ENCODE measurements at places on chromosomes 6 and 20.

DNA sequence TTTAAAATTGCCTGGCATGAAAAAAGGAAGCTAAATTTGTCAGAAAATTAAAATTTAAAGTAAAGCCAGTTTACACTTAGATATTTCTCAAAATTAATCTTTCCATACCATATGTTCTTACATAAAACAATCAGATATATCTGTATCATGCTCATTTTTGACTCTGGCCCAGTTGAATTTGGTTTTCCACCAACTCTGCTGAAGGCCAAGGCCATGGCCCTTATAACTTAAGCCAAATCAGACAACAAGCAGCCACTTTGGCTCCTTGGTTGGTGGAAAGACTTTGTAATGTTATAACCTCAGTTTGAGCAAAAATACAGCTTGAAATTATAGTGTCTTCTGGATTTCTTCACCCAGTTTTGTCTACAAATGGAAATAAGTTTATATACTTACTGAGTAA is 97.3 kb downstream of the CENPW start:
- no peak for DNase-seq

DNA sequence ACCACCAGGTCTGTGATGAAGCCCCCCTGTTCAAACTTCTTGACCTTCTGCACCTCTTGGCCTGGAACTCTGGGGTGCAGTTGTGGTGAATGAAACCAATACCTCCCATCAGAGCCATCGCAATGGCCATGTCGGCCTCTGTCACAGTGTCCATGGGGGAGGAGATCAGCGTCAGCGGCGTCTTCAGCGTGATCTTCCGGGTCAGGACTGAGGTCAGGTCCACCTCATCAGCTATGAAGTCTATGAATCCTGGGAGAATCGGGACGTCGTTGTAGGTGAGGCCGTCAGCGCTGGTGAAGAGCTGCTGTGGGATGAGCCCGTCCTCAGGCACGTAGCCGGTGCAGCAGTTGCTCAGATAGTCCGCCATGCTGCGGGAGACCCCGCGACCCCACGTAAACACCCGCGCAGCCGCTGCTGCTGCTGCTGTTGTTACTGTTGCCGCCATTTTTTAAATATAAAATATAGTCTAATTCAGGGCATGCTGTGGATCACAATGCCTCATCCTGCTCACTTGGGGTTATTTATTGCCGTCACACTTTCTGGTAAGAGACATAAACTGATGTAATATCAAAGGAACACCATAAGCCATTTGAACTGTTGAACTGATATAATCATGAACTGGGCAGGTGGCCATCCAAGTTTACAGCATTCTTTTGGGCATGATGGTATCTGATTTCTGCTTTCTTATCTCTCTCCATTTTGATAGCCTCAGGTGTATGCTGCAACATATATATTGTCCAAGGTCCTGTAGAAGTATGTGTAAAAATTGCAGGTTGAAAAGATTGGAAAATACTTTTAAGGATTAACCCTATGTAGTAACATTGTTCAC is 18.7 kb upstream of the RNF144B start:
- DNase-seq = no peak

- no peak for DNase-seq
Measured at GRCh38 chr20:2899243-2899642, 26.0 kb downstream of the PTPRA start.

DNA sequence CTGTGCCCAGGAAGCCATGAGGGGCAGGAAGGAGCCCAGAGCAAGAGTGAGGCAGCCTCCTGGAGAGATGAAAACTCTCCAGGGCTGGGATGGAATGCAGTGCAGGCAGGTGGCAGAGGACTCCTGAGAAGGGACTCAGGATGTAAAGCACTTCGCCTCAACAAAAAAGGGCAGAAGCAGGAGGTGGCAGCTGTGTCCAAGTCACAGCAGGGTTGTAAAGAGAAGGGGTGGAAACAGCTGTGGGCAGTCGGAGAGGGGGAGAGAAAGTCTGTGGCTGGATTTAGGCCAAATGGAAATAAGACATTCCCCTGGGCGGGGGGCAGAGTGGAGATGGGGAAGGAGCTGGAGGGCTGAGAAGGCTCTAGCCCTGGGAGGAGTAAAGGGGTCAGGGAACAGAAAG is 34.9 kb downstream of the CYP21A2 start:
- DNase-seq = no peak

GRCh38 chr20:36908603-36909002 is 32.7 kb downstream of the TLDC2 start:
- peak; percentile 25 for DNase-seq

DNA sequence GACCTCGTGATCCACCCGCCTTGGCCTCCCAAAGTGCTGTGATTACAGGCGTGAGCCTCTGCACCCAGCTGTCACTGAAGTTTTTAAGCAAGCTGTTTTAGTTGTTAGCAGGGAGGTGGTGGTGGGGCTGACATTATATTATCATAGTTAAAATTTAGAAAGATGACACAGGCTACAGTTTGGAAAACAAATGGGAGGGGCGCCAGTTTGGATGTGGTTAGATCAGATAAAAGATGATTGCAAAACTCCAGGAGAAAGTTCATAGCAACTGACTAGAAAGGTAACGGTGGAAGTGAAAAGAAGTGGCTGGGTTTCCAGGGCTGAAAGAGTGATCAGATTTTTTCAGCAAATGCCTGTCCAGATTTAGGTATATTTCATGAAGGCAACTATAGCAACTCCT is 311.9 kb upstream of the CITED2 start:
- DNase-seq = peak; percentile 23

DNA sequence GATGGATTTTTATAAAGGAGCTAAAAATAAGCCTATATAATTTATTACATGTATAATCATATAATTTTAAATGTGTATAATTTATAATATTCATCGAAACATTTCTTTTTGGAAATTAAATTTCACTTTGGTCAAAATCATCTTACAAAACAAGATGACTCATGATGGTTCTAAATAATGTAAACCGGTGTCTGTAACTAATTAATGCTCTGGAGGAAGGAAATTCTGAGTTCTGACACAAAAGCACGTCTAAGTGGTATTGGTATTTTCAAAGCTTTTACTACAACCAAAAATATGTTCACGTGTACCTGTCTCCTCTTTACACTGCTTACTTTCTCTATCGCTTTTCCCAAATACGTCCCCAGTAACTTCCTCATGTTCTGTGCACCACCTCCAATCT is 134.1 kb downstream of the MTHFD1L start:
- DNase-seq = peak; percentile 23

DNA sequence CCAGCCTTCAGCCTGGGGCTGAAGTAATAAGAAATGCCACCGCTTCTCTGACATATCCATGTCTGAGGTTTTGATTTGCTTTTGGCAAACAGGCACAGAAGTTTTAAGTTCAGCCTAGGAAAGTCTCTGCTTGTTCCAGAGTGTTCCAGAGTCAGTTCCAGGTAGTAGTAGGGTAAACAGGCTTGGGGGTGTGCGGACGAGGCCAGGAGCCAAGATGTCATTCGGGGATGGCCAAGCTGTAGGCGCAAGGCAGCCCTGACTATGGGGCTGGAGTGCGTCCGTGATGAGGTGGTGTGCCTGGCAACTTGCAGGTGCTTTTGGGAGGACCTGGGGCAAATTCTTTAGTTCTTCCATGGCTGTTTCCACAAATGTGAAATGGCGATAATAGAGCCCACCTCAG is 60.3 kb downstream of the IRF4 start:
- DNase-seq = no peak

- DNase-seq = peak; percentile 84
Measured at GRCh38 chr6:73388800-73389512, 5.7 kb upstream of the DDX43 start.

DNA sequence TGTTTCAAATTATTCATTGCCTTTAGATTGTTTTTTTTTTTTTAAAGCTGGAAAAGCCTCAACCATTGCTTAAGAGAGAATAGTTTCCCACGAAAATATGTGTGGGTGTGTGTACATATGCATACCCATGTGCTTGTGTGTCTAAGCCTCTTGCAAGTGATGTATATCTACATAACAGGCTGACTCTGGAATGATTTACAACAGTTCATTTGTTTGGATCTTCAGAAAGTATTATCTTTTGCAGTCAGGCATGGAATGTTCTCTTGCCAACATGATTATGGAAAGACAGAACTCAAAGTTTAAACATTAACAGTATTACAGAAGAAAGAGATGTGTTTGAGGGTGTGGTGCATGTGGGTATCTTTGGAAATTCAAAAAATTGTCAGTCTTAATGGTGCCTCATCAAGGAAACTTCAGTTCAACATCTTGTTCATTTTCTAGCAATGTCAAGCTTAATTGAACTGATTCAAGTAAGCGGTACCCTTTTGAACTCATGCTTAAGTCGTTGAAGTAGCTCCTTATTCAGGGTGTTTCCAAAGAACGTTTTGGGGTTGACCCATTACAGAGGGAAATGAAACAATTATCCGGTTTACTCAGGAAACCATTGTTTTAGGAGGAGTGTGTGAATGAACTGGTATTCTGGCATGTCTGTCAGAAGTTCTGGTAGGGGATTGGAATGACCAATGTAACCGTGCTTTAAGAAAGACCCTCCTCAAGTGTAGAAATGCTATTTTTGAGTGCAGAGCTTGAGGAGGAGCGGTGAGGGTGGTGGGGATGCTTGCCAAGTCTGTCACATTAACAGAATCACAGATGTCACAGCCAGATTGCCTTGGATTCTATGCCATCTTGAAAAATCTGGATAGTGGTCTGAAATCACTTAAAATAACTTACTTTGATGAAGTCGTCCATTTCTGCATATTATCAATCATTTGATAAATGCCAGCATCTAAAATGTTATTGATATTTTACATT is 60.3 kb downstream of the ADGRG6 start:
- DNase-seq = peak; percentile 36

GRCh38 chr6:48881551-48881950 is 581.5 kb downstream of the MMUT start:
- DNase-seq = no peak

- peak; percentile 59 for DNase-seq
Measured at GRCh38 chr6:148250975-148251685, 91.5 kb upstream of the SASH1 start.

DNA sequence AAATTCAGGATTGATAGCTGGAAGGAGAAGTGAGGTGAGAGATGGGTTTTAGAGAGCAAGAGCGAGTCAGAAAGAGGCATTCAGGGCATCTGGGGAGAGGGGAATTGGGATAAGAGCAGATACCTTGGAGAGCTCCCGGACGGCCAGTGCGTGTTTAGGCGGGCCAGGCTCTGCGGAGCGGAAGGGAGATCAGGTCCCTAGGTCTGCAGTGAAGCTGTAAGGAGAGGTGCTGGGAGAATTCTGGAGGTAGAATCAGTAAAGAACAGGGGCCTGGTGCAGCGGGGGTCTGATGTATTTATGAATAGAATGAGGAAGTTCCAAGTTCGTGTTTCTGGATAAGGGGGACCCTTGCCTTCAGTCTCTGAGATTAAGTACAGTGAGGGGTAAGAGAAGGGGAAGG is 47.4 kb upstream of the FAM83D start:
- DNase-seq = peak; percentile 51

DNA sequence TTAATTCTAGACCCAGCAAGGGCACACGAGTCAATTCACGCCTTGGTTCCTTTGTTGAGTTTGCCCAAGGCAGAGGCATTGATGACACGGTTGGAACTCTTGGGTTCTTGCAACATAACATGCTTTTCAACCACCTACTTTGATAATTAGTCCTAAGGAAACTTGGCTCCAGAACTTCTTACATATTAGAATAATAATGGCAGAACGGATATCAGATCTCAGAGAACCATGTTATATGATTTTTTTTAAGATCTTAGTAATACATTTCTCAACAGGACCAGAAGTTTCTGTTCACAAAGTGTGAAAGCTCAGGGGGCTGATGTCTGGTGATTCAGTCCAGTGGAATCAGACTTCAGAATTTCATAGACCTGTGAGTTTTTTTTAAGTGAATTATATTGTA is 19.2 kb downstream of the SPTLC3 start:
- no peak for DNase-seq

- no peak for DNase-seq
Measured at GRCh38 chr6:165587206-165587605, 75.8 kb downstream of the PDE10A start.

GRCh38 chr6:10451394-10451793 is 36.5 kb upstream of the TFAP2A start:
- DNase-seq = no peak

DNA sequence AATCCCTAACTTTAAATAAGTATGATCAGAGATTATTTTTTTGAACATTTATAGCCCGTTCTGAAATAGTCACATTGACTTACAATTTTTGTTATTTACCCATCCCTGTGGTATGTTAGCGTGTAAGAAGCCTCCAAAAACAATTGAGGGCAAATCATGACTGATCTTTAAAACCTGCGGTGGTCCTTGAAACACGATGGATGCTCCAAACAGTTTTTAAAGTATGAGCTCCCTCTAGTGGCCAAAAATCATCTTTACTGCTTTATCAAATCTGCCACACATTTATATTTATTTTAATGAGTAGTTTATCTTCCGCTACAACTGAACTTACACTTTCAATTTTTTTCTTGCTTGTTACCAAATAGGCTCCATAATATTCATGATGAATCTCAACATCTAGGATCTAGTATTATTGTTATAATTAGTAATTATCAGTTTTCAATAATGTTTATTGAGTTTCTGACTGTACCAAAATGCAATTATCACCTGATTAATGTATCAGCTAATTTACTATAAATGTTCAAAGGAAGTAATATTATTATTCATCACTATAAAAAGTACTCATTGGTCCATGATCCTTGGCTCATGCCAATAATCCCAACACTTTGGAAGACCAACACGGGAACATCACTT is 52.2 kb downstream of the MARCKS start:
- peak; percentile 61 for DNase-seq

- DNase-seq = no peak
Measured at GRCh38 chr6:169499848-169500247, 202.0 kb downstream of the WDR27 start.

DNA sequence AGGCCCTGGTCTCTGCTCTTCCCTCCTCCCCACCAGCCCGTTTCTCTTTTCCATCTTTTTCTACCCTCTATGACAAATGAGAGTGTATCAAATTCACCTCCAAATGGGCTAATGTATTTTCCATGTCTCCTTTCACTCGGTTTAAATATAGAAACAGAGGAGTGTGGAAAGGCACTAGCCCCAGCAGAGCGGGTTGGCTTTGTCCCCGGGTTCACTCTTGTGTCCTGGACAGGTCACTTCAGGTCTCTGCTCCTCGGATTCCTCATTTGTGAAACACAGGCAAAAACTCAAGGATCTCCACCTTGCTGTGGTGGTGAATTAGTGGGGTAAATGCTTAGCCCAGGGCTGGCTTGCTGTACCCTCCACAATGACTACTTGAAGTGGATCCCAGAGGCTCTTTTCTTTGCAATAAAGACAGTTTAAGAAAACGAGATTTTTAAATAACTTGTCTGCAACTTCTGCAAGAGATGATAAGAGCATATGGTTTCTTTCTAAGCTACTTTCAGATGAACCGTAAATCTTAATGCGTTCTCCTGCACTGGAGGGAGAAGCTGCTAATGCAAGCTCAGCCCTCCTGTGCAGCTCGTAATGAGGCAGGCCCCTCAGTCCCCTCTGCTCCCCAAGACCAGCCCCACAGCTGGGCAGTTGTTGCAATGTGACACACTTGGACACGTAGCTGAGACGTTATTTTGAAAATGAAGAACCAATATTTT is 292.9 kb downstream of the THBS2 start:
- no peak for DNase-seq

- no peak for DNase-seq
Measured at GRCh38 chr6:30781395-30781742, 37.0 kb upstream of the IER3 start.

GRCh38 chr6:52642368-52642767 is 28.5 kb upstream of the TMEM14A start:
- no peak for DNase-seq

GRCh38 chr6:168157272-168158212 is 78.5 kb upstream of the FRMD1 start:
- peak; percentile 83 for DNase-seq
